Camera-type eye (tissue), 1 donor: ENCODE measurements at places on chromosomes 6 and 20. TPM values are rescaled to one million over a fixed set of nuclear protein-coding genes. Genes with fewer than 3 reads are reported as not detected.

Gene SNAI1
- total RNA-seq = 0.22 TPM

Gene EYA2
- total RNA-seq = 18.0 TPM

Gene FAM83C
- total RNA-seq = 0.16 TPM

Gene GRM1
- total RNA-seq = 2.9 TPM

Gene ZSCAN16
- total RNA-seq = 11.7 TPM

Gene PNLDC1
- total RNA-seq = 0.49 TPM

Gene OOEP
- total RNA-seq = not detected

Gene GABRR2
- total RNA-seq = 28.4 TPM

Gene RBL1
- 25.1 TPM for total RNA-seq

Gene SLC22A1
- total RNA-seq = 0.27 TPM

Gene GPR63
- 5.6 TPM for total RNA-seq

Gene PHF3
- total RNA-seq = 150 TPM

Gene LAMA5
- total RNA-seq = 88.6 TPM

Gene CALHM5
- 3.4 TPM for total RNA-seq

Gene NRSN1
- 12.5 TPM for total RNA-seq

Gene VWA7
- total RNA-seq = 0.88 TPM

Gene CLPSL1
- total RNA-seq = not detected

Gene RFX6
- not detected for total RNA-seq

Gene LCA5
- total RNA-seq = 34.3 TPM

Gene DOK5
- 16.9 TPM for total RNA-seq

Gene FOXF2
- 18.0 TPM for total RNA-seq

Gene UST
- total RNA-seq = 17.5 TPM

Gene SPATA25
- total RNA-seq = 7.6 TPM

Gene SNAP91
- total RNA-seq = 68.5 TPM

Gene BMP6
- total RNA-seq = 13.1 TPM

Gene SLC25A27
- 97.2 TPM for total RNA-seq

Gene DPPA5
- not detected for total RNA-seq

Gene PNPLA1
- total RNA-seq = 0.16 TPM

Gene KIF25
- not detected for total RNA-seq

Gene OCSTAMP
- not detected for total RNA-seq

Gene PEX7
- 13.3 TPM for total RNA-seq

Gene FAM184A
- 29.1 TPM for total RNA-seq

Gene ZNF322
- 34.5 TPM for total RNA-seq

Gene IMPG1
- total RNA-seq = 68.0 TPM

Gene OPRM1
- 1.4 TPM for total RNA-seq

Gene TP53RK
- 23.3 TPM for total RNA-seq

Gene NKX2-2
- not detected for total RNA-seq

Gene SAPCD1
- total RNA-seq = 3.8 TPM

Gene LINC00237
- total RNA-seq = 2.1 TPM

Gene SNTA1
- total RNA-seq = 16.2 TPM

Gene CPNE5
- total RNA-seq = 10.8 TPM

Gene PABPC1L
- 17.4 TPM for total RNA-seq

Gene ISM1
- 0.99 TPM for total RNA-seq

Gene MTCH1
- total RNA-seq = 175 TPM

Gene TBX18
- 38.1 TPM for total RNA-seq
